ENCODE measurements at places on chromosomes 11 and 22. TPM values are rescaled to one million over a fixed set of nuclear protein-coding genes. Genes with fewer than 3 reads are reported as not detected.
A peak's percentile ranks its signal among the peaks of the same experiment; 100 is the strongest.

The LRRC74B gene
- total RNA-seq = 0.25 TPM

The UBQLNL gene
- not detected for total RNA-seq

DNA sequence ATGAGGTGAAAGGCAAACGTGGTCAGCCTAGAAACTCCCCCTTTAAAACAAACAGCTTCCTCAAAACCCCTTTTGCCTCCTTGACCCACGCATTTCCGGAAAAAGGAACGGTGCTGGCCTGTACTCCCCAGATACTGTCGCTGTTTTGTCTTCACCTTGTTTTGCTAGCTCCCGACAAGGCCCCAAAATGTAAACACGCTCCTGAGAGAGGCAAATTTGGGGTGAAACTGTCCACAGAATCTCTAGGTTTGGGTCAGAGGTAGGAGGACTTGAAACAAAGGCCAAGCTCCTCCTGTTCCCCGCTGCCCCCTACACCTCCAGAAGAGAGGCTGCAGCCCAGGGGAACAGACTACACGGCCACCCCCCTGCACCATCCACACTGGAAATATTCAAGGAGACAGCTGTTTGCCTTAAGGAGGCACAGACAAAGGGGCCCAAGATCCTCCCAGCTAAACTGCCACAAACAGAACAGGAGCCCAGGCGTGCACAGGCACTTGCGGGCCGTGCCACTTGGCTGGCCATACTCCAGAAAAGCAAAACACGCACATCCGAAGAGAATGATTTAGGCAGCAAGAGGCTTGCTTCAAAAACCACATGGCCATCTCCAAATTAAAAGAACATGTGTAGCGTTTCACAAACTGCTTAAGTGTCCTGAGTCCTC is 160.5 kb upstream of the GRK3 start:
- H3K4me3 ChIP-seq = peak overlapping the region; percentile 83
- no peaks in the 10 kb centered on the region for H3K27me3 ChIP-seq
- DNase-seq = no peak

The BEST1 gene
- total RNA-seq = 1.2 TPM

DNA sequence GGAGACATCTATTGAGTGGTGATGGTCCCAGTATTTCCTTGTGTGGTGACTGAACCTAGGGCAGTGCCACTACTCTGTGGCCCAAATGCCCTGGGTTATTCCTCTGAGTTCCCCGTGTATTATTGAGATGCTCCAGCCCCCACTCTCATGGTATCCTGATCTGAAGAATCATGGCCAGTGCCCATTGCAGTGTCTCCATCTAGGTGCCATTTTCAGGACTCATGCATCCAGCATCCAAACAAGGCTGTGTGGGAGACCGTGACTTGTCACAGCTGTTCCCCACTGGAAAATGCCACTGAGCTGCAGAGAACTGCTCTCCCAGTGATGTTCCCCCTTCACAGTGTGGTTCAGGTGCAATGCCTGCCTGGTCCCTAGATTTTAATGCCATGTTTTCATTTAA is 24.7 kb downstream of the GGTLC2 start:
- DNase-seq = no peak
- H3K4me1 ChIP-seq = no peaks in the 10 kb centered on the region
- no peaks in the 10 kb centered on the region for H3K36me3 ChIP-seq
- no peak overlapping the region for H3K4me3 ChIP-seq

DNA sequence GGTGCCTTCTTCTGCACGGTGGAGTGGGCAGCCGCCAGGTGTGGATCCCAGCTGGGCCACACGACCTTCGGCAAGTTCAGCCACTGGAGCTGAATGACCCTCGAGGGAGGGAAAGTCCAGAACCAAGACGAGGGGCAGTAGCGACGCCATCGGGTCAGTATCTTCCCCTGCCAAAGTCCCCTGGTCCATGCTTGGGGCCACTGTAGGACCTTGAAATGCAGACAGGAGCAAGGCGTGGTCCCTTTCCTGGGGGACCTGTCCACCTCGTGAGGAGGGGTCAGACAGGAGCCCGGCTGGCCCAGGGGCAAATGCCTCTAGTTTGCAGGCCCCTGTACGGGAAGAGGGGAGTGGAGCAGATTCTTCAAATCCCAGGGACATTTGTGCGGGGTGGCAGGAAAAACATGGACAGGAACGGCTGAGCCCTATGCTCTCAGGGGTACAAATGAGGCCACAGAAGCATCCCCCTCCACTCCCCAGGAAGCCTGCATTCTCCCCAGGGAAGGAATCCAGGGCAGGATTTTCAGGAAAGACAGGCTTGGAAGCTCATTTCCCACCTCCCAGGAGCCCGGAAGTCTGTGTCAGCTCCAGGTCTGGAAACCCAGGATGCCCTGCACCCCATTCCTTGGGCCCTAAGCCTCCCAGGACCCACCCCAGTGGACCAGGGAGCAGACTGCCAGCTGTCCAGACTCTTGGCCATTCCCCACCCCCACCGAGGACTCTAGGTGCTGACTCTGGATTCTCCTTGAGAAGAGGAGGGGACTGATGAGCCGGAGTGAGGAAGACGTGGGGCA is 6.6 kb downstream of the SHANK2 start:
- DNase-seq = no peak
- H3K4me1 ChIP-seq = peaks cover 31% of the 10 kb centered on the region
- no peak overlapping the region for H3K27ac ChIP-seq
- H3K4me3 ChIP-seq = no peak overlapping the region
- H3K27me3 ChIP-seq = no peaks in the 10 kb centered on the region

GRCh38 chr22:48331691-48332220 is 1495.9 kb downstream of the BRD1 start:
- DNase-seq = no peak
- H3K36me3 ChIP-seq = no peaks in the 10 kb centered on the region
- H3K27ac ChIP-seq = no peak overlapping the region
- no peak overlapping the region for H3K4me3 ChIP-seq
- peaks cover 100% of the 10 kb centered on the region for H3K27me3 ChIP-seq

DNA sequence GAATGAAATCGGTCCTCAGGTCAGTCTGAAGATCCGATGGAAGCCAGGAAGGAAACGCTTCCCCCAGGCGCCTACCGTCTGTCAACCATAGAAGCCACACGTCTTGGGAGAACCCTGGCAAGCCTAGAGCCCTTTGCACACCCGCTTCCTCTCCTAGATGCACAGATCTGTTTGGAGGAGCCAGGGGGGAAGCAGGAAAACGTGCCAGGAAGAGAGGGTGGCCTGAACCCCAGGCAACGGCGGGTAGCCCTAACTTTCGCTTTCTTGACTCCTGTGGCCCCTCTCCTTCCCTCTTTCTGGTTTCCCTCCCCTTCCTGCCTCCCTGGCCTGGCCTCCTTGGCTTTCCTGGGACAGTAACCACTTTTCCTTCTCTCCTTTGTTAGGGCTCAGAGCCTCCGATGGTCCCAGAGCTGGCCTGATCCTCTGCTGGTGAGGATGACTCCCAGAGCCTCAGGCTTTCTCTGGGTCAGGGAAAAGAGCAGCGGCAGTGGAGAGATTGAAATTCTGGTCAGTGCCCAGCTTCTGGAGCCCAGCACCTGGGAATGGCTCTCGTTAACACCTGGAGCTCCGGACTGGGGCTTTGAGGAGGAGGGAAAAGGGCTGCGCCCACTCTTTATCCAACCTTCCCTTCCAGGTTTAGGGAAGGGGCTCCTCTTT is 2.1 kb downstream of the FXYD6 start:
- H3K36me3 ChIP-seq = no peaks in the 10 kb centered on the region
- peaks cover 95% of the 10 kb centered on the region for H3K27me3 ChIP-seq
- H3K4me3 ChIP-seq = no peak overlapping the region
- DNase-seq = no peak

DNA sequence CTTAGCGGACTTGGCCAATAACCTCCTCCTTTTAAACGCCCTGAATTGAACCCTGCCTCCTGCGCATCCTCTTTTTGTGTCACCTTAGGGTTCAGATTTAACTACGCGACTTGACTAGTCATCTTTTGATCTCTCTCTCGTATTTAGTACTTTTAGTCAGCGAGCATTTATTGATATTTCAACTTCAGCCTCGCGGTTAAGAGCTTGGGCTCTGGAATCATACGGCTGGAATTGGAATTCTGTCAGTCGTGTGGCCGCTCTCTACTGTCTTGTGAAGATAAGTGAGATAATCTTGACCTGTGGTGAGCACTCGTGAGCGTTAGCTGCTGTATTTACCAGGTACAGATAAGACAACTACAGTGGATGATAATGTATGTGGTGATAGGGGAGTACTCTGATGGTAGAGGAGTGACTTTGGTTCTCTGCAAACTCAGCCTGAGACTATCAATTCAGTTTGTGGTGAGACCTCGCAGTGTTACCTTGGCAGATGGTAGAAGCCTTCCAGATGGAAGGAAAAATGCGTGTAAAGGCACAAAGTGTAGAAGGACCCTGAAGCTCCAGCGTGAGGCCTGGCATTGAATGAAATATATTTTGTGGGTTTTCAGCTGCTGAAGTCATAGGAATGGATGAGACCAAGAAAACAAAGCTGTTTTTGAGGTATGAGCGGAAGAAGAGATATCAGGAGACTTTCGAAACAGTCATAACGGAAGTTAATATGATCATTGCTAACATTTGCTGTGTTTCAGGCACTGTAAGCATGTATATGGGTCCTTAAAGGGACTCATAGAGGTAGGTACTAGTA is 682 bp downstream of the ATM start:
- peak overlapping the region; percentile 54 for H3K27ac ChIP-seq
- H3K4me3 ChIP-seq = peak overlapping the region; percentile 88
- peaks cover 36% of the 10 kb centered on the region for H3K4me1 ChIP-seq
- H3K36me3 ChIP-seq = peaks cover 5% of the 10 kb centered on the region
- no peak for DNase-seq
- H3K27me3 ChIP-seq = no peaks in the 10 kb centered on the region

- no peaks in the 10 kb centered on the region for H3K27me3 ChIP-seq
- peaks cover 35% of the 10 kb centered on the region for H3K4me1 ChIP-seq
- peak; percentile 98 for DNase-seq
- peak overlapping the region; percentile 75 for H3K27ac ChIP-seq
- peak overlapping the region; percentile 10 for H3K4me3 ChIP-seq
- H3K36me3 ChIP-seq = no peaks in the 10 kb centered on the region
Measured at GRCh38 chr22:38549101-38549894, 20.7 kb downstream of the DMC1 start.

The OR51B5 gene
- total RNA-seq = 1.2 TPM

The API5 gene
- 90.0 TPM for total RNA-seq

The P2RX6 gene
- 2.7 TPM for total RNA-seq

The TRIM29 gene
- 208 TPM for total RNA-seq

GRCh38 chr11:126547161-126547560 is 191.7 kb downstream of the ST3GAL4 start:
- H3K27me3 ChIP-seq = peaks cover 93% of the 10 kb centered on the region
- no peak overlapping the region for H3K4me3 ChIP-seq
- no peaks in the 10 kb centered on the region for H3K4me1 ChIP-seq
- no peaks in the 10 kb centered on the region for H3K36me3 ChIP-seq

- no peak overlapping the region for H3K4me3 ChIP-seq
- no peak overlapping the region for H3K27ac ChIP-seq
- no peak for DNase-seq
- no peaks in the 10 kb centered on the region for H3K4me1 ChIP-seq
- peaks cover 22% of the 10 kb centered on the region for H3K27me3 ChIP-seq
Measured at GRCh38 chr11:2709429-2709828, 9.6 kb upstream of the KCNQ1OT1 start.

GRCh38 chr22:40477683-40478337 is 107.4 kb downstream of the SGSM3 start:
- peaks cover 43% of the 10 kb centered on the region for H3K4me1 ChIP-seq
- no peak for DNase-seq
- H3K27ac ChIP-seq = peak overlapping the region; percentile 5
- H3K4me3 ChIP-seq = no peak overlapping the region
- no peaks in the 10 kb centered on the region for H3K36me3 ChIP-seq

DNA sequence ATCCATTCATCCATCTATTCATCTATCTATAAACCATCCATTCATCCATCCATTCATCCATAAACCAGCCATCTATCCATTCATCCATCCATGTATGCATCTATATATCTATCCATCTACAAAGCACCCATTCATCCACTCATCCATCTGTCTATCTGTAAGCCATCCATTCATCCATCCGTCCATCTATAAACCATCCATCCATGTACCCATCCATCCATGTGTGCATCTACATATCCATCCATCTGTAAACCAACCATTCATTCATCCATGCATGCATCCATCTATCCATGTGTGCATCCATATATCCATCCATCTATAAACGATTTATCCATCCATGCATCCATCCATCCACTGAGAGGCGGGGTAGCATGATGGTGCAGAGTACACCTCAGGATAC is 58.4 kb downstream of the MPPED1 start:
- H3K4me1 ChIP-seq = no peaks in the 10 kb centered on the region
- no peak for DNase-seq
- H3K4me3 ChIP-seq = no peak overlapping the region
- peaks cover 95% of the 10 kb centered on the region for H3K27me3 ChIP-seq
- H3K27ac ChIP-seq = no peak overlapping the region

DNA sequence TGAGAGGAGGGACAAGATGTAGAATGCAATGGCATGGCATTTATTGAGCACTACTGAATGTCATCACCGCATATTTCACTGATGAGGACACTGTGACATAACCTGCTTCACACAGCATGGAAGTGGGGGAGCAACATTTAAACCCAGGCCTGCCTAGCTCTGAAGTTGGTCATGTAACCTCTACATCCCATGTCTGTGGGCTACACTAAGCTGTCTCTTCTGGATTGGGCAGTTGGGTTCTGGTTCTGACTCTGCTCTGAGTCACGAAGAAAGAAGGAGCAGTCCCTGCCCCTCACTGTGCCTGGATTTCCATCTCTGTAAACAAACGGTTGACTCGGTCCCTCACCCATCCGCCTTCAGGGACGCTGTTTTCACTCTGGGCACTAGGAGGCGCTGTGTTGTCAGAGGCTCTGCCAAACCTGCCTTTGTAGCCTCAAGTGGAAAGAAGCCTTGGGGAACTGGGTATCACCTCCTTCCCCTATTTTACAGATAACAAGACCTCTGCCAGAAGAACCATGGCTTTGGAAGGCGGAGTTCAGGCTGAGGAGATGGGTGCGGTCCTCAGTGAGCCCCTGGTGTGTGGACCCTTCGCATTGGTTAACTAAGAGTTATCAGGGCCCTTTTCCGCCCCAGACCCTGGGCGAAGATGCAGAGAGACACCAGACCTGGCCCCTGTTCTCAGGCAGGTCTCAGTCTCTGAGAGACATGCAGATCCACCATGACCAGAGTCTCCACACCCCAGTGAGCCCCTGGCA is 12.7 kb upstream of the ARHGEF17 start:
- peak; percentile 47 for DNase-seq
- peaks cover 19% of the 10 kb centered on the region for H3K36me3 ChIP-seq
- no peak overlapping the region for H3K4me3 ChIP-seq

DNA sequence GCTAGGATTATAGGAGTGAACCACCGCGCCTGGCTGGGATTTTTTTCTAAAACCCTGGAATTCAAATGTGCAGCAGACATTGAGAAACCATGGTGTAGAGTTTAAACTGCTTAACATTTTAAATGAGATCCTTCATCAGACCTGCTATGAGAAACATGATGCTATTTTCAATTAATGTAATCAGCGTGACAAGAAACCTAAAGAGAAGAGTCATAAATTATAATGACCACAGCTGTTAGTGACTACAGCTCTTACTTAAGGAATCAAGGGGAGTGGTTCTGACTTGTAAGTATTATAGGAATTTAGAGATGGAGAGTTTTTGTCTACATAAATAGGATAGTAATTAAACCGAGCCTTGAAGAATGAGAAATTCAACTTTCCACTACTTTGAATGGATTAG is 170.6 kb downstream of the BARX2 start:
- H3K27me3 ChIP-seq = no peaks in the 10 kb centered on the region
- no peaks in the 10 kb centered on the region for H3K36me3 ChIP-seq
- H3K27ac ChIP-seq = no peak overlapping the region
- no peaks in the 10 kb centered on the region for H3K4me1 ChIP-seq
- no peak overlapping the region for H3K4me3 ChIP-seq
- DNase-seq = no peak
